Substantia nigra (tissue), 51 donors: ENCODE measurements at places on chromosomes 6 and 20.

GRCh38 chr6:127561660-127562059 is 15.3 kb upstream of the C6orf58 start:
- DNase-seq = no peak

GRCh38 chr6:37489697-37490336 is 9.9 kb downstream of the CCDC167 start:
- no peak for DNase-seq

DNA sequence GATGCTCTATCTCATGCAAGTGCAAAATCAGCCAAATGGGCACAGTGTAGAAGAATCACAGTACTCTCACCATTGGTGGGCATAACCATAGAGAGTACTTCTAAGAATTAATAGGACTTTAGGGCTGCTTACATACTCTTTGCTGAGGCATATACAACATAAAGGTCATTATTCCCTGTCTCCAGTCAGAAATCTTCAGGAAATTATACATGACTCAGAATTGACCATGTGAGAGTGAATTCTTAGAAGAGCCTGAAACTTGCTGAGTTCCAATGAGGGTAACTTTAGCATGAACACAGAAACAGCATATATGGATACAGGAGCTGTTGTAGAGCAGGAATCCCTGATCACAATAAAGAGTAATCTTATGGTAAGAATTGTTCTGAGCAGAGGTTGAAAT is 498.7 kb downstream of the TENT5A start:
- DNase-seq = no peak

DNA sequence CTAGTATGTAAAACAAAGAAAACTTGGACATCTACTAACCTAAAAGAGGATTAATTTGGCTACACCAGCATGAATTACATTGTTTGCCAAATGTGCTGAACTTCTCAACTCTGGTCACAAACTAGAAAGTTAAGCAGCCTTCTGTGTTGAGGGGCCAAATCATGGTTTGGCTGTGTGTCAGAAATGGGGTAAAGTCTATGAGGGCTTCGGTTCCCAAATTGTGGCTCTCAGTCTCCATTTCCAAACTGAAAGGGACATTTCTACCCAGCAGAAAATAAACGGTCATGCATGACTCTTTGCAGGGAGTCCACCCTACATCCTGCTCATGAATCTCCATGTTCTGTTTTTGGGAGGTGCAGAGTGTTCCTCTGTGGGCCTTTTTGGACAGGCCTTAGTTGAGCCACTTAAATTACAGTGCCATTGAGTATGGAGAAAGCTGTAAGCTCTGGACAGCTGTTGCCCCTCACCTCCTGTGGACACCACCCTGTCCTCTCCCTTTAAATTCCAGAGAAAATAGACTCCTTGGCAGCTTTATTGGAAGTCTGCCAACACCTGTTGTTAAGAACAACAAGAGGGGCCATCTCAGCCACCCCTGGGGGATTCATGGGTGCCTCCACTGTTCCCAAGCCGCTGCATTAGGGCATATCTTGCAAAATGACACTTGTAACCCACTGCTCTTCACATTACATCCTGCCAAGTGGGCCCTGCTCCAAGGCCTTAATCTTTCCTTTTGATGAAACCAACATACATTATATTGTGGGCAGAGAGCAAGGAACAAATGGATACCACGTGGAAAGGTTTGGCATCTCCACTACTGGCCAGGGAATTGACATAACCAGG is 27.5 kb upstream of the SNRPC start:
- no peak for DNase-seq

DNA sequence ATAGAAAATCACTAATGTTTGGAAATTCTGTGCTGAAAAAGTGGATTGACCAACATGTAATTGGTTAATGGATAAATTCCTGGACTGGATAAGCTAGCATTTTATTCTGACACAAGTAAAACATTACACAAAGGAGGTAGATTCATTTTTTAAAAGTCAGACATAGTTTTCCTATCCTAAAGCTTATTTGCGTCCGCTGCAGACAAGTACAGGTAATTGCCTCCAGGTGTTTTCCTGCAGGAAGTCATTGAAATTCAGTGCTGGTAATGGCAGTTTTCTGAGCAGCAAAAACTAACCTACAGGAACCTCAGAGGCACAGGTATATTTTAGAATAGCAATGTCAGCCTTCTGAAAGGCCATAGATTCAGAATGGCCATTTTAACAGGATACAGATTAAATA is 20.0 kb upstream of the HIVEP1 start:
- DNase-seq = no peak

DNA sequence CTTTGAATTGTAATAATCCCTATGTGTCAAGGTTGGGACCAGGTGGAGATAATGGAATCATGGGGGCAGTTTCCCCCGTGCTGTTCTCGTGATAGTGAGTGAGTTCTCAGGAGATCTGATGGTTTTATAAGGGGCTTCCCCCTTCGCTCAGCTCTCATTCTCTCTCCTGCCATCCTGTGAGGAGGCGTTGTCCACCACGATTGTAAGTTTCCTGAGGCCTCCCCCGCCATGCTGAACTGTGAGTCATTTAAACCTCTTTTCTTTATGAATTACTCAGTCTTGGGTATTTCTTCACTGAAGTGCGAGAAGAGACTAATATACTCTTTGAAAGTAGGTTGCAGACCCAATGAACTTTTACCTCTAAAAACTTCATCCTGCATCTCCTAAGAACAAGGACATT is 39.2 kb upstream of the KCNG1 start:
- DNase-seq = no peak

GRCh38 chr20:5056801-5057599 is 55.7 kb upstream of the SLC23A2 start:
- peak; percentile 23 for DNase-seq

DNA sequence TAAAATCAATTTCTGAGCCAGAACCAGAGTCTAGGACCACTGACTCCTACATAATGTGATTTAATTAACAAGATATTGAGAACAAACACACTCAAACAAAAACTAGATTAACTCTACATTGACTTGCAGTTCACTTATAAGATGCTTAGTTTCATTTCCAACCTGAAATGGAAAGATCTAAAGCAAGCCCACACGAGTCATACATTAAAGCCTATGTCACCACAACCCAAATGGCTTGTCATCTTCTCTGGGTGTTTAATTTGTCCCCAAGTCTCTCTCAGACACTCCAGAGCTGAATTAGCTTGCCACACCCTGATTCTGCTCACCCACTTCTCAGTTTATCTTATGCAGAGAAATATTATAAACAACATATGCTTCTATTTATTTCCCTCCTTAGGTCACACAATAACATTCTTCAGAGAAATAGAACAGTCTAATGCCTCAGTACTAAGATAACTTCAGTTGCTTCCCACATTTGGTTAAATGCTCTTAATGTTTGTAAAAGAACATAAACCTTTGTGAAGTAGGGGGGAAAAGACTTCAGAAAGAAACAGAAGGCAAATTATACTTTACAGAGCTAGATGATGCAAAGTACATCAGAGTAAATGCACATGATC is 8.8 kb upstream of the FBXO30 start:
- DNase-seq = no peak

DNA sequence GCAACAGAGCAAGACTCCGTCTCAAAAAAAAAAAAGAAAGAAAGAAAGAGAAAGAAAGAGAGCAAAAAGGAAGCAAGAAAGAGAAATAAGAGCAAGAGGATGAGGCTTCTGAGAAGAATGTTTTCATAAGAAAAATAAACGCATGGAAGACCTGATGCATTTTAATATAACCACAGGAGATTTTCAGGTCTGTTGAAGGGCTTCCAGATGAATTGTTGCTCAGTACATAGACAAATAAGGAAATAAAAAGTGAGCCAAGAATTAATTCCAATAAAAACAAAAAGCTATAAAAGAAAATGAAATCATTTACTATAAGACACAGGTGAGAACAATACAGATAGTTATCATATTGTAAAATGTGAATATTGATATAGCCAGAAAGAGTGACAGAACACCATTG is 43.5 kb downstream of the PERP start:
- no peak for DNase-seq

DNA sequence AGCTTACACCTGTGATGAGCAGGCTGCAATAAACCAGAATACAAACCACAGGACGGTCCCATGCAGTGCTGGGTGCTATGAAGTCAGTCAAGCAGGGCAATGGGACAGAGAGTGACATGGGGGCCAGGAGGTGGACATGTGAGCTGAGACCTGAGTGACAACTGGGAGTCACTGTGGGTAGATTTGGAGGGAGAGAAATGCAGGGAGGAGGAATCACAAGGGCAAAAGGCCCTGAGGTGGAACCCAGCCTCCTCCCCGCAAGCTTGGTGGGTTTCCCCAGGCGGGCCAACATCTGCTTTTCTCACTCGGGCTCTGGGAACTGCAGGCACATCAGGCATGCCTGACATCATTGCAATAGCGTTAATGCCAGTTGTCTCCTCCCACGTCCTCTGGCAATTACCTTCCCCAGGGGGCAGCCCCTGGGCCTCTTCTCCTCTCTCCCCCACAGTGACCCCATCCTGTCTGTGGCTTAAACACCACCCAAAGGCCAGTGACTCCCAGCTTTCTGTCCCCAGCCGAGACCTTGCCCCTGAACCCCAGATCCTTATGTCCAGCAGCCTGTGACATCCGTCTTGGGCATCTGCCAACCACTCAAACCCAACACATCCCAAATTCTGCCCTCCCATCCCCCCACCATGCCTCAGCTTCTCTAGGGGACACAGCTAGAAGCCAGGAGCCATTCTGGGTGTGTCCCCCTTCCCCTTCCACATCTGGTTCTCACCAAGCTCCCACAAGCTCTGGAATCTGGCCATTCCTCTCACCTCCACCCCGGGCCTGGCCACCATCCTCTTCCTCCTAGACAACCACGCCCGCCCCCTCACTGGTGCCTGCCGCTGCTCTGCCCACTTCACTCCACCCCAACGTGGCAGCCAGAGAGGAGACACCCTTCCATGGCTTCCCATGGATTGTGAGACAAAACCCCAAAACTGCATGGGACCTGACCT is 28.2 kb downstream of the PDRG1 start:
- no peak for DNase-seq

GRCh38 chr6:7731294-7731693 is 5.4 kb downstream of the BMP6 start:
- DNase-seq = no peak

- no peak for DNase-seq
Measured at GRCh38 chr20:18363708-18364107, 75.4 kb downstream of the ZNF133 start.

GRCh38 chr6:135871878-135872277 is 20.4 kb downstream of the PDE7B start:
- no peak for DNase-seq

- DNase-seq = no peak
Measured at GRCh38 chr6:28165563-28165962, 23.9 kb downstream of the ZKSCAN8 start.

DNA sequence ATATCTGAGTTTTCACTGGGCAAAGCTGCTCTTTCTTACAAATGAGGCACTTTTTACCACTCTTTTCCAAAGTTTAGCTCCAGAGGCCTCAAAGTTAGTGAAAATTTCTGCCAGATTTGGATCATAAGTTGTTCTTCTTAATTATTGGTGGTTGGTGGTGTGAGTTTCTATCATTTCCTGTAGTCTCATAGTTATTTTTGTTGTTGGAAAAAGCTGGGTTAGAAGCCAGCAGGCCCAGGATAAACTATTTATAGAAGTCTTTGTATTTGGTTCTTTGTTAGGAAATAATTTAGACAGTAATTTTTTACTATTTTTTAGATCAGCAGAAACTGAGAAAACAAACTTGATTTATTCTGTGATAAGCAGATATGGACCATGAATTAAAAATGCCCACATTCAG is 10.6 kb downstream of the PFDN4 start:
- DNase-seq = no peak

- no peak for DNase-seq
Measured at GRCh38 chr6:5681480-5681879, 325.2 kb downstream of the NRN1 start.

GRCh38 chr6:20438462-20439070 is 36.9 kb downstream of the E2F3 start:
- no peak for DNase-seq

DNA sequence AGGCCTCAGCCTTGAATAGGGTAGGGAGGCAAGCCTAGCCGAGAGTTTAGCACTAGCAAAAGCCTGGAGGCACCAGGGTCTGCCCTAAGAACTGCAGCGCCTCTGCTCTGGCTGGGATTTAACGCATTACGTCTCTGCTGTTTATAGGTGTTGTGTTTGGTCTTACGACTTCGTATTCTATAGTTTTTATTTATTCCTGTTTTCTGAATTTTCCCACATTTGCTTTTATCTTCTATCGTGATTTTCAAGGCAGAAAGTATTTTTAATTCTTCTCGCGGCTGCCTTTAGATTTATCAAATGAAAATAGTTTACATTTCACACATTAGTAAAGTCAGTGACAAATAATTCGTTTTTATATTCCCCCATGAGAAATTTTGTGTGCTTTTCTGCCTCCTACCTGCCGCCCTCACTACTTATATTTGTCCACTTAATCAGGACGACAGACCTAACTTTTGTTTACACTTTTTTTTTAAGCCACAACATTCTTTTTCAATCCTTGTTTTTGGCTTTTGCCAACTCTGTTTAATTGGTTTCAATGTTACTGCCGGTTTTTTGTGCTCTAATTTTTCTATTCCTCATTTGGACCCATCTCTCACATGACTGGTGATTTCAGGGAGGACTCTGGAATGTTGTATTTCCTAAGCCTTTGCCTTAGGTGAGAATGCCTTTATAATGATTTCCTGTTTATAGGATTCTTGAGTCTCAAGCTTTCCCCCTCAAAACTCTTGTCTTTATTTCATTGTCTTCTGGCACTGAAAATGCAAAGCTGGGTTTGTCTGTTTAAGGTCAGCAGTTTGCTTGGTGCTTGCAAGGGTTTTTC is 1.3 kb upstream of the LZTS3 start:
- DNase-seq = no peak

DNA sequence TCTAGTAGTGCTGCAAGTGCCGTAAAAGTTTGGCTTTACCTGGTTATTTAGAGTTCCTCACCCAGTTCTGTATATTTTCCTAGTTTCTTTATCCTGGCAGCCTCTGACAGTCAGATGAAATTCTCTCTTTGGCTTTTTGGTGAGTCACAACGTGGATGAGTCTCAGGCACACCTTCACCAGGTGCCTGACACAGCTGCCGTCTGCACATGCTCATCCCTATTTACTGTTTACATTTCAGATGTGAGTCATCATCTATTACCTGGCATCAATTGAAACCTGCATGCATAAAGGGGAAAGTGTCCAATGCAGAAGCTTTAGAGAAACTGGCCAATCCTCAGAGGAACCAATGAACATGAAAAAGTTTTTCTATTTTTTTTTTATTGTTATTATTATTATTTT is 33.3 kb upstream of the ADGRF4 start:
- no peak for DNase-seq

DNA sequence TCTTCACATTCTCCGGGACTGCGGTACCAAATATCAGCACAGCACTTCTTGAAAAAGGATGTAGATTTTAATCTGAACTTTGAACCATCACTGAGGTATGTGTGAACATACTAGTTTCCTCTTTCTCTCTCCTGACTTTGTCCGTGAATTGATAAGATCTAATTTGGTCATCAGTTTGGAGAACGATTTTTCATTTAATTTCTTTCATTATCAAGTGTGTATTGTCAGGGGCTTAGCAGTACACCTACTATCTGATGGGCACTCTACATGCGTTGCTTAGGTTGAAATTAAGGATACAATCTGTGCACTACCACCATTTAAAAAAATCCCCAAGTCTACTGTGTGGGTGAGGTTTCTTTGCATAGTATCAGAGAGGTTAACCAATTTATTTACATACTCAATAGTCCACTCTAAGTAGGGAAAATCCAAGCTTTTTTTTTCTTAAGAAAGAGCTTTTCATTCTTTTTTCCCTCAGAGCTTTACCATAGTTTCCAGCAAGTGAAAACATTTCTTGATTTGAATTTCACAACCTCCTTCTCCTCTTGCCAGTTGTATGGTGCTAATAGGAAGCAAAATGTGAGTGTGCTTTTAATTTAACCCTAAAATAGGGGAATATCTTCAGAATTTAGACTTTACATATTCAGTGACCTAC is 105.4 kb upstream of the ESR1 start:
- DNase-seq = no peak
